Effector CD4-positive, alpha-beta T cell (primary cell): ENCODE measurements at places on chromosomes 13 and 19.

DNA sequence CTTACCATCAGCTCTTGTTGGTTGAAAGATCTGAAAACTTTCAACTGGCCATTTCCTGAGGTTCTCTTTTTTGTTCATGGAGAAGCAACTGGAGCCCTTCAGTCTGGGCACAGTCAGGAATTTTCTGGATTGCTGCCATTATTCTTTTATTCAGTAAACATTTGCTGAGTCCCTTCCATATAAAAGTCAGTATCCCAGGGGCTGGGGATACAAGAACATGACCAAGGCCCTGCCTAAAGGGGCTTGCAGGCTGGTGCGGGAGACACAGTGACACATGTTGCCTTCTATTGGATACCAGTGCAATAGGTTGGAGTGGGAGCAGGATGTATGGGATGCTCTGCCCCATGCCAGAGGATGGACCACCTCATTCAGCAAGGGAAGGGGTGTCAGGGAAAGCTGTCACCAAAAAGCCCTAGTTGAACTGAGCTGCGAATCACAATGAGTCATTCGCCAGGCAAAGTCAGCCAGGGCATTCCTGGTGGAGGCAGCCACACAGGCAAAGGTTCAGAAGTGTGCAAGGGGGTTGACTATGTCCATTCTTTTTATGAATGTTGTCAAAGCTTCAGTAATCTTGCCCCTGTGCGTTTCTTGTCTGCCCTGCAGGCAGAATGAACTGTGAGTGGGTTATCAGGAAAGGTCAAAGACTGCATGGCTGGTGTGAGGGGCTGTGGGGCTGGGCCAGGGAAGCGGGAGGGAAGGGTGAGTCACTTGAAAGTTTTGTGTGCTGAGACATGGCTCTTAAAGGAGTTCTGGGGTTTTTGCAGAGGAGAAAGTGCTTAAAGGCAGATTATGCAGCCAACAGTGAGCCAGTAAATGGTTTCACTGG is 395.9 kb downstream of the KCNRG start:
- no peak for DNase-seq

- DNase-seq: no peak
Observed at GRCh38 chr19:14715841-14716240, 26.0 kb downstream of the ZNF333 start.

- no peak for DNase-seq
Observed at GRCh38 chr19:29628661-29629385, 22.7 kb downstream of the POP4 start.

- DNase-seq: no peak
Observed at GRCh38 chr13:24052547-24053518, 107.7 kb upstream of the SPATA13 start.

- DNase-seq: no peak
Observed at GRCh38 chr19:20662421-20663105, 1.2 kb upstream of the ZNF626 start.

GRCh38 chr19:17211547-17212446 is 3.4 kb upstream of the USE1 start:
- DNase-seq: no peak

DNA sequence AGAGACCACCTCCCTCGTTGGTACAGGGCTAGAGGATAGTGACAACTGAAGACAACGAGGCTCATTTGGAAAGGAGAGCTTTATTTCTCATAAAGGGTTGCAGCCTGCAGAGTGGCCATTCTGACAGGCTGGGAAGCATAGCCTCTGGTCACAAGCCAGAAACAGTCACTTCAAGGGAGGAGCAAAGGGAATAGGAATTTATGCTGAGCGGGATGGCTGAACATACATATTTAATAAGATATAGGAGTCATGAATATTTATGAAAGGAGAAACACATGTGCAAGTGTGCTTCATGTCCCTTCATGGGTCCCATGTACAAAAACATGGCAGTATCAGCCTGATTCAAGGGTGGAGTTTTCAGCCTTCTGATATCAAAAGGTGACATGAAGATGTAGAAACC is 27.1 kb upstream of the URI1 start:
- no peak for DNase-seq

- no peak for DNase-seq
Observed at GRCh38 chr13:50152655-50153309, 137.5 kb downstream of the KCNRG start.
